ENCODE measurements at places on chromosomes 16 and 17.
A peak's percentile ranks its signal among the peaks of the same experiment; 100 is the strongest.

DNA sequence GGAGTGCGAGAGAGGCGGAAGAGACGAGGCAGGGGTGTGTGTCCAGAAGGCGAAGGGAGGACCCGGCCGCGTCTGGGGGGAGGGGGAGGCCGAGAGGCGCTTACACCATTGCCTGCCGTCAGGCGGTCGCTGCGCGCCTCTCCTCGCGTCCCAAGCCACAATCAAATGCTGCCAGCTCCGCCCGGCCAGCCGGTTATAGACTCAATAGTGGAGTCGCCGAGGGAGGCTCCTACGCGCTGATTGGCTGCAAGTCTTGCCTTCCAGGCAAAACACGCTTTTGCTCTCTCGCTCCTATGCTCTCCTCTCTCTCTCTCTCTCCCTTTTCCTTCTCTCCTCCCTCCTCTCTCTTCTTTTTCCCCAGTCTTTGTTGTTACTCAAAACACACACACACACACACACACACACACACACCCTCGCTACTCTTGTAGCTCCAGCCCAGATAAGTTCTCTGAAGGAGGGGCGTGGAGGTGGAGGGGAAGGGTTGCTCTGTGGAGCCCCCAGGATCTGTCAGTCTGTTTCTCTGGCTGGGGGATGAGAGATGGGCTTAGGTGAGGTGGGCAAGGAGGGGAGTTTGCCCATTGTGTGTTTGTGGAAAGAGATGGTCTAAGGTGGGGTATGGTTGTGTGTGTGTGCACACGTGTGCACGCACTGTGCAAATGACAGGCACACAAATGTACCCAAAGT is at the start of gene DLX3:
DLX3 (minus strand) TSS at position 170 of the 684 bp plus-strand sequence. CDS start 226 bp downstream, outside the sequence.
- no peak for DNase-seq

GRCh38 chr17:6421700-6422604 is 13.0 kb downstream of the AIPL1 start:
- DNase-seq = peak; percentile 64

GRCh38 chr16:30956601-30957455 is 726 bp upstream of the SETD1A start:
- peak; percentile 74 for DNase-seq

DNA sequence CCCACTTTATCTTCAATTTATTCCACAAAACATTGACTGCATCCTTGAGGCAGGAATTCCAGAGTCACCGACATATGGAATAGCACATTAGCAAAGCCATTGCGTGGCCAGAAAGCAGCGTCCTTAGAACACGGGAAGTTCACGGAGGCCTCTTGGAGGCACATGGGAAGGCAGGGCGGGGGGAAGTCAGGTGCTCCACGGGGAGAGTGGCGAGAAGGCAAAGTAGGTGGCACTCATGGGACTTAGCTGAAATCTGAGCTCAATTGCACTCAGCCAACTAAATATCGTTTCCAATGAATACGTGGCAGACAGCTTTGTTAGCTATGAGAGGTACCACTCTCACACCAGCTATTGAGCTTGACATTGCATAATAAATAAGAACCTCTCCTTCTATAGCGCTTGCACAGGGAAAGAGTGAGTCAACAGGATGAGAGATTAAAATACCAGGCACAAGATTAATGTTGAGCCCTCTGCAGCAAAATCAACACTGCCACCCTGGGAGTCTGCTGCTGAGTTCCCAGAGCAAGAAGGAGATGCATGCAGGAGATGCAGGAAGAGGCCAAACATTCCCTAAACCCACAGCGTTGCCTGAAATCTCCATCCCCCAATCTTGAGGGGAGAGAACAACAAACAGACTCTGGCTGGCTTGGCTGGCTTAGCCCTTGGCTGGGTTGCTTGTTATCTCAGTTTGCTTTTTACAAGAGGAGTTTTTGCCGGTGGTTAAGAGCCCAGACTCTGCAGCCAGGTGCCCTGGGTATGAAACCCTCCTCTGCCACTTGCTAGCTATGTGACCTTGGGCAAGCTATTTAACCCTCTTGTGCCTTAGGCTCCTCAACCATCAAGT is 28.8 kb downstream of the ABCC12 start:
- no peak for DNase-seq

- DNase-seq = no peak
Measured at GRCh38 chr17:60352071-60352470, 39.9 kb downstream of the USP32 start.

DNA sequence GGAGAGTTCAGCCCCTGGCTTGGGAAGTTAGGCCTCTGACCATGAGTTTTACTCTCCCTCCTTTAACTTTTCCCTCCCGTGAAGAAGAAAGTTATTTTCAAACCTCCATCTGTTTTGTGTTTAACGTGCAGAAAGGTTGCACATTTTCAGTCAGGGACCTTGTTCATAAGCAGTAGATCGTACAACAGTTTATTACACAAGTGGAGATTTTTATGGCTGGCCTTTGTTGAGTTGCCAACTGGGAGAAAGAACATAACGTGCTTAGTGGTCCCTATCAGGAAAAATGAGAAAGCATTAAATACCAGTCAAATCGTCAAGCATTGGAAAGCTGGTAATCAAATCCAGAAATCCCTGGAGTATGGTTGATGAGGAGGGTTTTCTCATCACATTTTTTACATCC is 117.9 kb upstream of the MYOCD start:
- no peak for DNase-seq

- DNase-seq = no peak
Measured at GRCh38 chr17:55480631-55481315, 30.5 kb downstream of the SMIM36 start.

- DNase-seq = no peak
Measured at GRCh38 chr16:85755929-85756768, 5.3 kb upstream of the C16orf74 start.

- no peak for DNase-seq
Measured at GRCh38 chr16:50735629-50736122, 6.2 kb upstream of the CYLD start.

Measured in T-helper 2 cell (primary cell).